ENCODE measurements at places on chromosomes 3 and 15.

GRCh38 chr15:44598892-44599291 is 61.9 kb downstream of the EIF3J start:
- DNase-seq, result no peak

- no peak for DNase-seq
Measured at GRCh38 chr15:100690795-100691158, 88.4 kb downstream of the ASB7 start.

DNA sequence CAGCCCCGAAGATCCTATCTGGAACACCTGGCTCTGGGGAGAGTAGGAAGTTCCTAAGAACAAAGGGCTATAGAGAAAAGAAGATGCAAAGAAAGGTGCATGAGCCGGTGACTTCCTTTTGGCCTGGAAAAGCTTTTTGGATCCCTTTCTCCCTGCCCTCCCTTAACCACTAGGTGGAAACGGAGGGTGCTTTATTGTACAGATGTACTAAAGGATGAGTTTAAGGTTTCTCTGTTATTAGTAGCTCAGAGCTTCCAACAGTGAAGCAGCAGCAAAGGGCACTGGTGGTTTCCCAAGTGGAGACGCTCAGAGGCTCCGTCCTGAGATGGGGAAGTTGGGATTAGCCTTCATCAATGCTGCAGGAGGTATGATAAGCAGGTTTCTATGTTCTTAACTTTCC is 5.9 kb upstream of the ADGRG7 start:
- DNase-seq, result no peak

GRCh38 chr3:159260049-159260662 is 458.3 kb downstream of the MFSD1 start:
- no peak for DNase-seq

DNA sequence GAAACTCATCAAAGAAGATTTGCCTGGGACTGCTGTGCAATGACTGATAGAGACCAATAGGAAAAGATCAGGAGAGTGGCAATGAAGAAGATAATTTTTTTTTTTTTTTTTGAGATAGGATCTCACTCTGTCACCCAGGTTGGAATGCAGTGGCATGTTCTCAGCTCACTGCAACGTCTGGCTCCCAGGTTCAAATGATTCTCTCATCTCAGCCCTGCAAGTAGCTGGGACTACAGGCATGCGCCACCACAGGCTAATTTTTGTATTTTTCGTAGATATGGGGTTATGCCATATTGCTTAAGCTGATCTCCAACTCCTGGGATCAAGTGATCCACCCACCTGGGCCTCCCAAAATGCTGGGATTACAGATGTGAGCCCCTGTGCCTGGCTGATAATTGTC is 116.9 kb upstream of the CCNL1 start:
- no peak for DNase-seq

GRCh38 chr3:155426524-155427230 is 133.2 kb upstream of the STRIT1 start:
- DNase-seq, result no peak

GRCh38 chr3:73207946-73208440 is 146.5 kb downstream of the EBLN2 start:
- no peak for DNase-seq

DNA sequence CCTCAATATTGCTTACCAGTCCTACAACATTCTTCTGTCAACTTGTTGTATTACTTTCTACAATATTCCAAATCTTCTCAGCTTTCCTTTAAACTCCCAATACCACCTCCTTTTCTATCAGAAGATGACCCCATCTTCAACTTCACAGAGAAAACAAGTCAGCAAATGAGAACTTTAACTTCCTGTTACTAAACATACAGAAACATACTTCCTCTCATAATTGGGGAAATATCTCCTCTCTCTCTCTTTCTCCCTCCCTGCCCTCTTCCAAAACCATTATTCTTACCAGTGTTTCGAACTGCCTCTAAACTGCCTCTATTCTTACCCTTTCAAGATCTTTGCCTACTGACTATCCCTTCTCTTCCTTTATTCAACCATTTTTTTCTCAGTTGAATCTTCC is 1.8 kb upstream of the SNAP23 start:
- no peak for DNase-seq

DNA sequence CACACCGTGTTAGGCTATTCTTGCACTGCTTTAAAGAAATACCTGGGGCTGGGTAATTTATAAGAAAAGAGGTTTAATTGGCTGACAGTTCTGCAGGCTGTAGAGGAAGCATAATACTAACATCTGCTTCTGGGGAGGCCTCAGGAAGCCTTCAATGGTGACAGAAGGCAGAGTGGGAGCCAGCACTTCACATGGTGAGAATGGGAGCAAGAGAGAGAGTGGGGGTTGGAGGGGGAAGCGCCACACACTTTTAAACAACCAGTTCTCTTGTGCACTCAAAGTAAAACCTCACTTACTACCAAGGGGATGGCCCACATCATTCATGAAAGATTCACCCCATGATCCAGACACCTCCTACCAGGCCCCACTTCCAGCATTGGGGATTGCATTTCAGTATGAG is 181.1 kb downstream of the APBA2 start:
- DNase-seq, result no peak

- DNase-seq, result no peak
Measured at GRCh38 chr3:31624083-31624709, 91.5 kb downstream of the STT3B start.

DNA sequence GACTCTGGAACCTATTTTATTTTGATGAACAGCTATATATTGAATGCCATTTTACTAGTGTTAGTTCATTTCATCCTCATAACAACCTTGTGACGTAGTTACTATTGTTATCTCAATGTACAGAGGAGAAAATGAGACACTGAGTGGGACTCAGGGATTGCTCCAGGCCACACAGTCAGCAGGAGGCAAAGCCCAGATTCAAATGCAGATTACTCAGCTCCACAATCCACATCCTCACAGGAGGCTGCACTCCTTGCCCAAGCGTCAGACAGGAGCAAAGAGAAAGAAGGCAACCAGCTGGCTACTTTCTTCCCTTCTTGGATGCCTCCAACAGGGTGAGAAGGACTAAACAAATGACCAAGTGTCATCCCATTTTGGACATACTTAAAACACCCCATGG is 92.0 kb upstream of the CCDC54 start:
- no peak for DNase-seq

- no peak for DNase-seq
Measured at GRCh38 chr3:14775011-14775410, 43.8 kb upstream of the FGD5 start.

- no peak for DNase-seq
Measured at GRCh38 chr3:172289583-172289982, 158.7 kb downstream of the GHSR start.

All from stimulated activated CD4-positive, alpha-beta T cell treated with anti-CD3 and anti-CD28 coated beads, TNF-alpha, amount 100 ng/mL, for 48 hours (primary cell).